ENCODE measurements at places on chromosomes 3 and 15. TPM values are rescaled to one million over a fixed set of nuclear protein-coding genes. Genes with fewer than 3 reads are reported as not detected.
A peak's percentile ranks its signal among the peaks of the same experiment; 100 is the strongest.

The TIPIN gene
- total RNA-seq, result 28.0 TPM

The MYO9A gene
- total RNA-seq, result 9.4 TPM

The ACSBG1 gene
- total RNA-seq, result 3.3 TPM

The FYCO1 gene
- 13.8 TPM for total RNA-seq

The SYNPR gene
- total RNA-seq, result not detected

The TRIM59 gene
- 29.9 TPM for total RNA-seq

- H3K4me1 ChIP-seq, result no peaks in the 10 kb centered on the region
- H3K27me3 ChIP-seq, result peaks cover 2% of the 10 kb centered on the region
- no peak overlapping the region for H3K27ac ChIP-seq
Measured at GRCh38 chr15:100757661-100758060, 122.0 kb upstream of the ALDH1A3 start.

- no peak overlapping the region for H3K27ac ChIP-seq
- no peak for DNase-seq
- no peaks in the 10 kb centered on the region for H3K27me3 ChIP-seq
- H3K4me1 ChIP-seq, result no peaks in the 10 kb centered on the region
- no peaks in the 10 kb centered on the region for H3K36me3 ChIP-seq
Measured at GRCh38 chr3:143331350-143331749, 211.8 kb downstream of the CHST2 start.

- no peak overlapping the region for H3K27ac ChIP-seq
- DNase-seq, result no peak
- no peaks in the 10 kb centered on the region for H3K4me1 ChIP-seq
Measured at GRCh38 chr3:119898478-119899191, 116.7 kb downstream of the NR1I2 start.

DNA sequence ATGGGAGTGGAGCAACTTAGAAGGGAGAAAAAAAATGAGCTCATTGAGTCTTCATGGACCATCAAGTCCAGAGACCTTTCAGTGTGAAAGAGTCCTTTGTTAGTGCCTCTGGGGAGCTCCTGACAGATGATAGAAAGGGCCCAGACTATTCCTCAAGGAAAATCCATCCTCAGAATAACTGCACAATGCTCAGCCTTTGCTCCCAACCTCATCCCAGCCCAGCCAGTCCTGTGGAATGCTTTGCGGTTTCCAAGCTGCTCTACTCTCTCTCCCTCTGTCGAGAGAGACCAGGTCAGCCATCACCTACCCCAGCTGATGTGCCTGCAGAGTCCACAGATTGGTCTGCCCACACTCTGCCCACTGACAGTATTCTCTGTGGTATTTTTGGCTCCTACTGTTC, 406.2 kb downstream of the MFSD1 start:
- no peaks in the 10 kb centered on the region for H3K36me3 ChIP-seq
- H3K4me1 ChIP-seq, result no peaks in the 10 kb centered on the region
- no peaks in the 10 kb centered on the region for H3K27me3 ChIP-seq
- H3K27ac ChIP-seq, result no peak overlapping the region
- DNase-seq, result no peak
- no peak overlapping the region for H3K4me3 ChIP-seq

- no peaks in the 10 kb centered on the region for H3K36me3 ChIP-seq
- H3K4me1 ChIP-seq, result no peaks in the 10 kb centered on the region
- H3K4me3 ChIP-seq, result no peak overlapping the region
- DNase-seq, result no peak
- H3K27ac ChIP-seq, result no peak overlapping the region
Measured at GRCh38 chr3:159165961-159166360, 364.1 kb downstream of the MFSD1 start.

- H3K27me3 ChIP-seq, result peaks cover 8% of the 10 kb centered on the region
- H3K27ac ChIP-seq, result no peak overlapping the region
- no peak overlapping the region for H3K4me3 ChIP-seq
- no peaks in the 10 kb centered on the region for H3K36me3 ChIP-seq
- peak; percentile 77 for DNase-seq
Measured at GRCh38 chr3:195752546-195753331, 32.0 kb downstream of the MUC20 start.

DNA sequence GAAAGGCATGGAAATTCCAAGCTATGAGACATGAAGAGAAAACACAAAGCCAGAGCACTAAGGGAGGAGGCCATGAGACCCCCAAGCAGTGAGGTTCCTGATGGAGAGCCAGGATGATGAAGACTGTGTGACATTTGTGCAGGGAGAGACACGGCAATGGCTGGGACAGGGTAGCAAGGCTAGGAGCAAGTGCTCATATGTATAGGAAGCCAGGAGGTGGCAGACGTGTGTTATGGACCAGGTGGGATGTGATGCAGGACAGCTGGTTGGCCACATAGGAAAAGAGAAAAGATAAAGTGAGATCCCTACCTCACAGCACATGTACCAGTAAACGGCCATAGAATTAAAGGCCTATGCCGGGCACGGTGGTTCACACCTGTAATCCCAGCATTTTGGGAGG, 112.7 kb downstream of the APBA2 start:
- H3K36me3 ChIP-seq, result peaks cover 17% of the 10 kb centered on the region
- no peaks in the 10 kb centered on the region for H3K27me3 ChIP-seq
- H3K27ac ChIP-seq, result no peak overlapping the region
- DNase-seq, result no peak

- no peak overlapping the region for H3K4me3 ChIP-seq
- no peaks in the 10 kb centered on the region for H3K27me3 ChIP-seq
- no peaks in the 10 kb centered on the region for H3K36me3 ChIP-seq
Measured at GRCh38 chr3:16784973-16785372, 99.8 kb upstream of the PLCL2 start.

- no peak overlapping the region for H3K27ac ChIP-seq
- H3K4me3 ChIP-seq, result no peak overlapping the region
- no peak for DNase-seq
- no peaks in the 10 kb centered on the region for H3K36me3 ChIP-seq
- H3K27me3 ChIP-seq, result peaks cover 14% of the 10 kb centered on the region
Measured at GRCh38 chr3:37535526-37536432, 325.9 kb upstream of the CTDSPL start.

DNA sequence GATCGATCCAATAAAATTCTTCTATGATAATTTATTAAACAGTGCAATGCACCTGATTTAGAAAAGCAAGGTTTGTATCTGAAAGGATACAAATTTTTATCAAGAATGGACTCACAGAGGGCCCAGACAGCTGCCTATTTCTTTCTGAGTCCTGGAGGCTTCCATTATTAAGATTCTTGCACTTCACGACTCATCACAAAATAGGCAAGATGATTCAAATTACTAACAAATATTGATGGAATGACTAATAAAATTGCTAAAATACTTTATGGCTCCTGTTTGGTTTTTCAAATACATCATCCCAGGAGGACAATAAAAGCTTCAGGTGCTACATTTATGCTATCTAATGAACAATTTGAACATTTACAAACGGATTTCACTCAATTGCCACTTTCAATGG, 483.0 kb upstream of the AGTR1 start:
- H3K4me1 ChIP-seq, result no peaks in the 10 kb centered on the region
- DNase-seq, result no peak
- no peak overlapping the region for H3K27ac ChIP-seq
- no peaks in the 10 kb centered on the region for H3K27me3 ChIP-seq
- no peaks in the 10 kb centered on the region for H3K36me3 ChIP-seq
- H3K4me3 ChIP-seq, result no peak overlapping the region

DNA sequence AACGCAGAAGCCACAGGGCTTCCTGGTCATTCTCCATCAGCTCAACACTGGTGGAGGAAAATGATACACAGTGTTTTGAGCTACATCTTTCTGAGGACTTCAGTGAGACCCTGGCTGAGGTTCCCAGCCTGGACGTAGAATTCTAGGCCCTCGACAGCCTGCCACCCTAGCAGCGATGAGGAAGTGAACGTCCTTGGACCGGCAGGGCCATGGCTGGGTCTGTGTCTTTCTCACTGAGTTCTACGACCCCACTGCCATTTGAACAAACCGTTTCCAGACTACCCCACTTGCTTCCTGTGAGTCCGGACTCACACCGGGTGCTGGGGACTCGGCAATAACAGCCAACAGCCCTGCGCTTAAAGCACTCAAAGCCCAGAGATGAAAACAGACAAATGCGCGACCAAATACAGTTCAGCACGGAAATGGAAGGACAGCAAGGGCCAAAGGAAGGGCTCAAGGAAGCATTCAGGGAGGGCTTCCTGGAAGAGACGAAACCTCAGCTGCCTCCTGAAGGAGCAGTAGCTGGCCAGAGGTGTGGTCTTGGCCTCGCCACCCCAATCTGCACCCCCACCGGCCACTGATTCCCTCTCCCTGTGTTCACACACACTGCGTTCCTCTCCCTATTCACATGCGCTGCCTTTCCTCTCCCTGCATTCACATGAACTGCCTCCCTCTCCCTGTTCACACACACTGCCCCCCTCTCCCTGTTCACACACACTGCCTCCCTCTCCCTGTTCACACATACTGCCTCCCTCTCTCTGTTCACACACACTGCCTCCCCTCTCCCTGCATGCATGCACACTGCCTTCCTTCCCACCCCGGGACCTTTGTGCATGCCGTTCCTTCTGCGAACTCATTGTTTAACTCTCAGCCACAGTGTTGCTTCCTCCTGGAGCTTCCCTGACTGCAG, 136.3 kb upstream of the PRR20G start:
- H3K27ac ChIP-seq, result no peak overlapping the region
- no peak for DNase-seq
- no peaks in the 10 kb centered on the region for H3K36me3 ChIP-seq

DNA sequence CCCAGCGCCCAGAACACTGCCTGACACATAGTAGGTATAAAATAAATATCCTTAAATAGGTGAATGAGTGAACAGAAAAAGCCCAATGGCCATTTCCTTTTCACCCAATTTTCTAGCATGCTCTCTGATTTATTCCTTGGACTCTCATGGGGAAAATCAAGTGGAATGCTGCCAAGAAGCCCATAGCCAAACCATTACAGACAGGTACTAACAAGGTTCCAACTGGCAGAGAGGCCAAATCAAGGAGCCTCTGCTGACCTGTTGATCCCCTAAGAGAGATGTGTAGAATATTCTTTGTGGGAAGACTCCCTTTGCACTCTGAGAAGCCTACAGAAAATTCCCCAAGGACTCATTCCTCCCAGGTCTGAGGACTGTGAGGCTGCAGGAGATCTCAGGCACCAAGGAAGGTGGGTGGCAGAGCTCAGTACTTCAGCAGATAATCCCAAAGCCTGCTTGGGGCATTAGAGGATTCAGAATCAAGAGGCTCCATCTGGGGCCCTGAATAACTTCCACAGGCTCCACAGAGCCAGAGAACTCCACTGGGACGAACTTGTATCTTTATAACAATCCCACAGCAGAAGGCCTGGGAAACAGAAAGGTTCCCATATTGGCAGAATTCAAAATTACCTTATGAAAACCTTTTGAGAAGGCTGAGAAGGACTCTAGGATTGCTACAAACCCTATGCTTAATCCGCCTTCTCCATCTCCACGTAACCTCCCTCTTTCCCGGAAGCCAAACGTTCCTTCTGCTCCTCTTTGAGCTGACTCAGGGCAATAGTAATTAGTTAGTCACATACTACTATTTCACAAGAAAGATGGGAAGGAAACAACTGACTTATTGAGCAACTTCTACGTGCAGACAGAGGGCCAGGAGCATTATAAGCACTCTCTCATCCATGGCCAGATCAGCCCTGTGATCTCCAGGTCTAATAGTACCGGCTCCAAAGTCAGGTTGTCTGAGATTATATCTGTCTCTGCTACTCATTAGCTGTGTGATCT, 34.5 kb downstream of the PRICKLE2 start:
- no peaks in the 10 kb centered on the region for H3K4me1 ChIP-seq
- H3K4me3 ChIP-seq, result no peak overlapping the region
- no peaks in the 10 kb centered on the region for H3K36me3 ChIP-seq
- no peak overlapping the region for H3K27ac ChIP-seq

DNA sequence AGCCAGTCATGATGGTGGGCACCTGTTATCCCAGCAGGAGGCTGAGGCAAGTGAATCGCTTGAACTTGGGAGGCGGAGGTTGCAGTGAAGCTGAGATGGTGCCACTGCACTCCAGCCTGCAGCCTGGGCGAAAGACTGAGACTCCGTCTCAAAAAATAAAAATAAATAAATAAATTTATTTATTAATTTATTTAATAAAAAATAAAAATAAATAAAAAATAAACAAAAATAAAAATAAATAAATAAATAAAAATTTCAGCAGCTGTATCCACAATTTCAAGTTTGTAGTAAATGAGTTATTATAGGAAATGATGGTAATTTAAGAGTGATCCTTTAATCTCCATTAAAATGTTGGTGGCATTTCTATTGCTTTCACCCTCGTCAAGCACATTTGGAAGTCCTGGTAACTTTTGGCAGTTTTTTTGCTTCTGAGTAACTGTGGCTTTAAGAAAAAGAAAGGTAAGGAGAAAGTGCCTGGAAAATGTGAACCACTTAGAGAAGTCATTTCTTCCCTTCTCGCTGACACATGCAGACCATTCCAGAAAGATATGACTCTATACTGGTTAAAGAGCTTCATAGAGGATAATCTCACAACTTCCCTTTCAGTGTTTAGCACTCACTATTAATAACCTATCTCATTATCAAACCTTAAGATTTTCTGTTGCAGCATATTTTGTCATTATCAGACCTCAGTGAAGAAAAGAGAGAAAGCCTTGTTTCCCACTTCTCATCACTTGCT, 296.6 kb downstream of the TIGIT start:
- no peaks in the 10 kb centered on the region for H3K4me1 ChIP-seq
- H3K36me3 ChIP-seq, result no peaks in the 10 kb centered on the region
- H3K4me3 ChIP-seq, result no peak overlapping the region
- no peak for DNase-seq
- no peaks in the 10 kb centered on the region for H3K27me3 ChIP-seq
- H3K27ac ChIP-seq, result no peak overlapping the region

- H3K27ac ChIP-seq, result no peak overlapping the region
- H3K4me3 ChIP-seq, result no peak overlapping the region
- peaks cover 19% of the 10 kb centered on the region for H3K27me3 ChIP-seq
- peaks cover 10% of the 10 kb centered on the region for H3K36me3 ChIP-seq
- H3K4me1 ChIP-seq, result peaks cover 7% of the 10 kb centered on the region
- DNase-seq, result no peak
Measured at GRCh38 chr15:74808078-74808839, 4.4 kb upstream of the LMAN1L start.

GRCh38 chr3:189070965-189071364, 100.8 kb upstream of the TPRG1 start:
- H3K4me1 ChIP-seq, result no peaks in the 10 kb centered on the region
- DNase-seq, result no peak
- no peaks in the 10 kb centered on the region for H3K36me3 ChIP-seq
- no peak overlapping the region for H3K27ac ChIP-seq
- H3K4me3 ChIP-seq, result no peak overlapping the region

DNA sequence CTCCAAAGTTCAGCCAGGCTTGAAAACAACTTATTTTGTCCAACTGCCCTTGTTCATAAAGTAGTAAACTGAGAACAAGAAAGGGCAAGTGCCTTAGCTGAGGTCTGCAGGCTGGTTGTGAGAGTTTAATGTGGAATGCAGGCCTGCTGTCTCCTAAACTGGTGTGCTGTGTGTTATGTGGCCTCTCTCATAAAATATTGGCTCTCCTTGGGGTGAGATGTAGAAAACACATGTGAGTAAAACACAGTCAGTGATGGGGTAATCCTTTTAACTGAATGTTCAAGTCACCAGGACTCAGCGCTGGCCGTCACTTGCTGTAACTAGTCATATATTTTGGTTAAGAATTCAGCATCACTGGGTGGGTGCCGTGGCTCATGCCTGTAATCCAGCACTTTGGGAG, 7.1 kb upstream of the ST6GAL1 start:
- H3K4me3 ChIP-seq, result no peak overlapping the region
- H3K27me3 ChIP-seq, result no peaks in the 10 kb centered on the region
- H3K4me1 ChIP-seq, result peaks cover 22% of the 10 kb centered on the region
- 0 out of 3 replicates have a peak overlapping the region, but pooled peaks have one; percentile 24 for H3K27ac ChIP-seq
- H3K36me3 ChIP-seq, result no peaks in the 10 kb centered on the region

Measured in K562 (cell line).